SJCRH30 (cell line): ENCODE measurements at places on chromosomes 1 and 21. TPM values are rescaled to one million over a fixed set of nuclear protein-coding genes. Genes with fewer than 3 reads are reported as not detected.
A peak's percentile ranks its signal among the peaks of the same experiment; 100 is the strongest.

DNA sequence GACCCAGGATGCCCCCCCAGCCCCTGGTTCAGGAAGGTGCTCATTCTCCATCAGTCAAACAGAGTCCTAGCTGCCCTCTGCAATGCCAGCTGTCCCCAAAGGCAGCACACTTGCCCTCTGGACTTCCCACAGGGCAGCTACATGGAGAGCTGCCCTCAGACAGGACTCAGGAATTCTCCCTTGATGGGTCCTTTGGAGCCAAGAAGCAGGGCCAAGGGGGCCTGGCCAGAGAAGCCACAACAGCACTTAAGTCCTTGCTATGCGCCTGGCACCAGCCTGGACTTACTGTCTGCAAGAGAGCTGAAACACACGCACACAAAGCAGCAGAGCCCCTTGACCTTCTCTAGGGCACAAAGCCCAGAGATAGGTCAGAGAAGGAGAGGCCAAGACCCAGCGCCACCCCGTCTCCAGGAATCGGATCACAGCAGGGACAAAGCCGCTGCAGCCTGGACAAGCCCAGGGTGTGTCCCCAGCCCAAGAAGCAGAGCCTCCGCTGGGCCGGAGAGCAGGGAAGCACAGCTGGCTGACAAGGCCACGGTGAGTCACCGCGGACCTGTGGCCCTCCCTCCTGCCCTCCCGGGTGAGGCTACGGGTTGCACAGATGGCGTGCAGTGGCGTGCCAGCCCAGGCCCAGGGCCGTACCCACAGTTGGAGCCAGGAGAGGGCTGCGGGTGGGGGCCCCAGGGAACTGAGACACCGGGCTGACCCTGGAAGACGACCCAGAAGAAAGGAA lies 1.7 kb downstream of the WNT9A start:
- DNase-seq = peak; percentile 75

DNA sequence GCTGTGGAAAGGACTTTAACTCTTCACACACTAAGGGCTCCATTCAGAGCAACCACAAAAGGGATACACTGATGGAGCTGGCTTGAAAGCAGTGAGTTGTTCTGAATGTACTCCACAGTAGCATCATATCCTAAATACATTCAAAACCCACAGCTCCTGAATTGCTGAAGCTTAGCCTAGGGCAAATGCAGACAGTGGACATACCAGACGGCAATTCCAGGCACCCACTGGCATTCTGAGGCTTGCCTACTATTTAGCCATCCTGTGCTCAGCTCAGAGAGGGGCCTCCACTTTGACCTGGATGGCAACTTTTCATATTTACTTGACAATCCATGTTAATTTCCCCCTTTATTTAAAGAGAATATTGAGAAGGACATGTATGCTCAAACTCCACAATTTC lies 303.5 kb downstream of the NTNG1 start:
- no peak for DNase-seq

- DNase-seq = no peak
These were observed 16.2 kb upstream of the FAAP20 start for GRCh38 chr1:2210786-2211185.

DNA sequence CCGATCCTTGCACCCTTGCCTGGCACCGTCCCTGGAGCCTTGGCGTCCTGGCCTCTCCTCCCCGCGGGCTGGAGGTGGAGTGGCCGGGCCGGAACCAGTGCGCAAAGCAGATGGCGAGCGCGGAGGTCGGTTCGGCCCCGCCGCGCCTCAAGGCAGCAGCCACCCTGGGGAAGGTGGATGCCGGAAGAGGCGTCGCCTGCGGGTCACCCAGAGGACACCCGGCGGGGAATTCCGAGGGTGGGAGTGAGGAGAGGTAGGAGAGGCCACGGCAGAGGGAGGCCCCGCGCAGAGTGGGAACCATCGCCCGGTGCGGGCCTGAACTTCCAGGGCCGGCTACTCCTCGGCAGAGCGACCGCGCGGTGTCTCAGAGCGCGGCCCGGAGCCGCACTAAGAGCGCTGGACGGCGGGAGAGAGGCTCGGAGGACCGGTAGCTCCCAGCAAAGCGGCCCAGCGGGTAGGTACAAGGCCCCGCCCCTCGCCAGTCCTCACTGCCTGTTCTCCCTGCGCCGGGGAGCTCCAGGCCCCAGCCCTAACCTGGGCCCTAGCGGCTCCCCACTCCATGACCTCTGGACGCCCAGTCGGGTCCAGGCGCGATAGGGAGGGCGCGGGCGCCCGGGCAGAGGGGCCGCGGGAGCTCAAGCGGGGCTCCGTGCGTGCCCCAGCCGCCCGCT lies at the start of gene RNF207:
Gene RNF207, plus strand, starts transcription at position 271 of the 671 bp plus-strand sequence. CDS start 417 bp downstream, outside the sequence.
- no peak for DNase-seq

DNA sequence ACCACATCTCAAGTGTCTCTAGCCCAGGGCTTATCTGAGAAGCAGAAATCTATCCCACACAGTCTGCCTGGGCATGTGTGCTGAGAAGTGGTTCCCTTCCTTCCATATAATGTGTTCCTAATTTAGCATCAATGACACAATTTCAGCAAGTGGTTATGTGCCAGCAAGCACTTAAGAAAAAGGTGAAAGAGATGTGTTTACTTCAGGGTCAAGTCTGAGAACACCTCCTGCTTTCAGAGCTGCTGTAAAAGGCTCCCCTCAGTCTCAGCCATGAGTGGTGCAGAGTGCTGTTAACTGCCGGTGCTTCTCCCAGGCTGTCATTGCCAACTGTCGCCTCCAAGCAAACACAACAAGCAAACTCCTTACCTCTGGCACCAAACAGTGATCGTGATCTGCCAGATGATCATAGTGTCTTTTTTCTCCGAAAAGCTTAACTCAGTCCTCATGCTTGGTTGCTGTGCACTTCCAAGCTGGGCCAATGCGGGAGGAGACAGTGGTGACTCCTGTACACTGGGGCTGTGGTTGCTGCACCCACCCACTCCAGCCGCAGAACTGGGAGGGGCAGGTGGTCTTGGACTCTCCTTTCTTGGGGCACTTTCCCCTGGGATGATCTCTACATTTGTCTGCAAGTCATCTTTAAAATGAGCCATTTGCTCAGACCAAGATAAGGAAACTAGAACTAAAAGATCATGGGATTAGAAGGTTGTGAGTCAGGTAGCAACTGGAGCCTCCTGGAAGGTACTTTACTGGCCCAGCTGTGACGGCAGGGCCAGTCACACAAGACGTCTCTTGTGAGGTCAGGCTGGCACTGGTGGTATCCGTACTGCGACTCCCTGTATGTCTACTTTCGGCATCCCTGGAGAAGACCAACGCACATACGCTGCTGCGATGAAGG lies 32.4 kb downstream of the ATP1A1 start:
- DNase-seq = no peak

GRCh38 chr1:153220606-153221303 lies 3.4 kb downstream of the PRR9 start:
- DNase-seq = no peak

DNA sequence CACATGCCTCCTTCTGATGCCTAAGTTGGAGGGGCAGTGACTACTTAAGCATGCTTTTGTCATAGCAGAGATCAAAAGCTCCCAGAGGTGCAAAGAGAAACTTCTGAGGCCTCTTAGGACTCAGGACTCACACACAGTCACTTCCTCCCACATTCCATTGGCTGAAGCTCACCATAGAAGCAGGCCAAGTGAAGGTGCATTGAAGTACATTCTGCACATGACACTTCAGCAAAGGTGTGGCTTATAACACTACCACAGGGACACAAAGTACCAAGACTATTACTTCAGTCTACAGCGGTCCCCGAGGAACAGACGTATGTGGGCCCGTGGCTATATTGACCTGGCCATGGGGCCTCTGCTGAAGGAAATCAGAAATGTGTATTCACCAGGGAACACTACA lies 2.5 kb upstream of the POGK start:
- no peak for DNase-seq

DNA sequence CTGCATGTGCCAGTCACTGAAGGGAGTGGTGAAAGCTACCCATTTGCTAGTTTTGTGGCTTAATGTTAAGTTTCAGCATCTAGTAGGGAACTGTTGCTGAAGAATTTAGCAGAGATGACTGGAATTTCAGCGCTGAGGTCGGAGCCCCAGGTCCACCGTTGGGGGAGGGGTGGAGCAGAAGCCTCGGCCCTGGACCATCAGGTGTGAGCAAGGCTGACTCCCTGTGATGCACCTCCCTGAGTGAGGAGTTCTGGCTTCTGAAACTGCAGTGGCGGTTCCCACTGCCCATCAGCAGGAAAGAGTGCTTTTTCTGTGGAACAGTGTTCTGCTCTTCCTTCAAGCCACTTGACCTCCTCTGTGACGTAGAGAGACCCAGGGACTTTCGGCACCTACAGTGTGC lies 1.3 kb downstream of the NOS1AP start:
- no peak for DNase-seq

GRCh38 chr1:153288634-153289275 lies 24.0 kb downstream of the PGLYRP3 start:
- DNase-seq = peak; percentile 38

- peak; percentile 8 for DNase-seq
These were observed 2.3 kb downstream of the DHX9 start for GRCh38 chr1:182841368-182841988.

- DNase-seq = peak; percentile 78
These were observed 749 bp upstream of the GLUL start for GRCh38 chr1:182392050-182393028.

DNA sequence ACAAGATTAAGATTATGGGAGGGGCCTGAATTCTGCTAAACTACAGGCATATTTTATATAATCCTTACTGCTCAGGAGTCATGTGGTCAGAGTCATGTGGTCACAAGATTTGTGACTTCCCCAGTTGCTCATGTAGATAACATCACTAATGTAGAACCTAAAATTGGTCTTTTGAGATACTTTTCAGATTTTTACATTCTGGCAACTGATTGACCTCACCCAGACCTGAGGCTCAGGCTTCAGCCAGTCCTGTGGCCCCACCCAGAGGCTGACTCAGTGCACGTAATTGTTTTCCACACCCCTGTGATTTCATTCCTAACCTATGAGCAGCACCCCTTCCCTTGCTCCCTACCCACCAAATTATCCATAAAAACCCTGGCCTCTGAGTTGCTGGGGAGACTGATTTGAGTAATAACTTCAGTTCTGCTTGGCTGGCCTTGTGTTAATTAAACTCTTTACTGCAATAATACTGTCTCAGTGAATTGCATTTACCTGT lies 41.7 kb upstream of the ZNF326 start:
- DNase-seq = peak; percentile 67

DNA sequence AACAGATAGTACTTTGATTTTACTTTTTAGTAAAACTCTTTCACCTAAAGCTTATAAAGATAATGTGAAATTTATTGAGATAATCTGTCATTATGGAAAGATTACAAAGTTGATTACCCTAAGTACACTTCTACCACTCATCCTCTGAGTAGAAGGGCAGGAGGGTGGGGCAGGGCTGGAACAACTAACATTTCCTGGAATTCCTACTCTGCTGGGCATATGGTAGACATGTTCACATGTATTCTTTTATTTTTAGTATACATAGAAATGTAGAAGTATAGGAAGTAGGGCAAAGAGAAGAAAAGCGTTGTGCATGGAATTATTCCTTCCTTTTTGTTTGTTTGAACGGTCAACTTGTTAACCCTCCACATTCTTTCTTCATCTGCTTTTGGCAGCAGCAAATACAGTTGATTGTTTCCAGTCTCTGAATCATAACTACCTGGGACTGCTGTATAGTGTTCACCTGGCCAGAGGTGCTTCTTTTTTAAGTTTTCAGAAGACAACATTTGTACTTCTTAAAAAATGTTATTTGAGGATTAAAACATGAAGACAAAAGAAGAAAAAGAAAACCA lies 85.1 kb downstream of the POU2F1 start:
- no peak for DNase-seq

DNA sequence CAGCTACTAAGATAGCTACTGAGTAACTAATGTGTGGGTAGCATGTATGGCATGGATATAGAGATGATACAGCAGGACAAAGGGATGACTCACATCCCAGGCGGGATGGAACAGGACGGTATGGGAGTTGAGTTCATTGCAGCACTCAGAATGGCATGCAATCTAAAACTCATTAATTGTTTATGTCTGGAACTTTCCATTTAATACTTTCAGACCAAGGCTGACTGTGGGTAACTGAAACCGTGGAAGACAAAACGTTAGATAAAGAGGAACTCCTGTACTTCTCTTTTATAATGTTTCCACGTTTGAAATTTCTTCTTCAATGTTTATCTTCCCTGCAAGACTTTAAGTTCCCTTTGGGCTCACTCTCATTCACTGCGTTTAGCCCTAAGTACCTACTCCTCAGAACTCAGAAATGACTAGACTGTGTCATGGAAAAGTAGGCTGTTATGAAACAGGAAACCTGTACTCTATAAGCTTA lies 151.9 kb downstream of the MAGI3 start:
- DNase-seq = no peak

DNA sequence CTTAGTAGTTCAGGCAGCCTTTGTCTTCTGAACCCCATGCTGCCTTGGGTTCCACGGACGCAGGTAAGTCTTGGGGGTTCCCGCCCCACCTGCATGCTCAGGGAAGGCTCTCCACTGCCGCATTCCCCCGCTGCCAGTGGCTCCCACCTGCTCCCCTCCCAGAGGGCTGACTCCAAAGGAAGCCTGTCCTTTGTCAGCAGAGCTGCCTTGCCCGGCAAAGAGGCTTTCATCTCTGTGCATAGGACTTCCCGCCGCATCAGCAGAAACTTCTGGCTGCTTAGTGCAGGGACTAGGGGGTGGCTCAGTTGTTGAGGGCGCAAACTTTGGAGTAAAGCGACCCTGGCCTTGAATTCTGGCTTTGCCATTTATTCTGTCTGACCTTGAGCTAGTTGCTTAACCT lies 25.2 kb upstream of the ACTL8 start:
- DNase-seq = no peak

DNA sequence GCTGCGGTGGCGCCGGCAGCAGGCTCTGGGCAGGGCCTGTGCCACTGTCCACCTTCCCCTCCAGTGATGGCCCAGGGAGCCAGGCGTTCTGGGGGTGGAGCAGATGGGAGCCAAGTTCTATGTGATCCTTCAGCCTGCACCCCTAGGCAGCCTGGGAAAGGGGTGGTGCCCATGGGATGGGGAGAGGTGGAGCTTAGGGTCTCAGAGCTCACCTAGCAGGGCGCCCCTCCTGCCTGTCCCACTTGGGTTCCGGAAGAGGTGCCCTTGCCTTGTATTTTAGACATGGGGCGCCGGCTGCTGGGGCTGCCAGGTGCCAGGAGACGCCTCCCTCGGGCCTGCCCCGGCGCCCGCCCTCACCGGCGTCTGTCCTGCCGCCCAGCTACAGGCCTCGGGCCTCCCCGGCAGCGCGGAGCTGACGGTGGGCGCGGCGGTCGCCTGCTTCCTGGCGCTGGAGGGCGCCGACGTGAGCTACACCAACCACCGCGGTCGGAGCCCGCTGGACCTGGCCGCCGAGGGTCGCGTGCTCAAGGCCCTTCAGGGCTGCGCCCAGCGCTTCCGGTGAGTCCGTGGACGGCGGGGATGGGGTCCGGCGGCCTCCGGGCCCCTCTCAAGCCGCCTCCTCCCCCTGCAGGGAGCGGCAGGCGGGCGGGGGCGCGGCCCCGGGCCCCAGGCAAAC lies 3.1 kb upstream of the MMP23B start:
- DNase-seq = no peak

- DNase-seq = no peak
These were observed 26.4 kb downstream of the SORT1 start for GRCh38 chr1:109371341-109371739.

GRCh38 chr1:197424380-197424779 lies 156.3 kb downstream of the CRB1 start:
- no peak for DNase-seq

GRCh38 chr1:37731312-37732019 lies 33.5 kb downstream of the EPHA10 start:
- DNase-seq = no peak

Gene GBP7
- not detected in 2 replicates for total RNA-seq

Gene DIO1
- total RNA-seq = not detected in 2 replicates

Gene SPATA17
- 0.03 and 0.49 TPM in 2 replicates for total RNA-seq

Gene IGSF21
- total RNA-seq = not detected in 2 replicates

Gene CACNA1E
- total RNA-seq = under 0.01 and 0.02 TPM in 2 replicates
